Stimulated activated CD4-positive, alpha-beta T cell treated with anti-CD3 and anti-CD28 coated beads, TNF-alpha, amount 100 ng/mL, for 1 hour (primary cell): ENCODE measurements at places on chromosomes 7 and 10.

DNA sequence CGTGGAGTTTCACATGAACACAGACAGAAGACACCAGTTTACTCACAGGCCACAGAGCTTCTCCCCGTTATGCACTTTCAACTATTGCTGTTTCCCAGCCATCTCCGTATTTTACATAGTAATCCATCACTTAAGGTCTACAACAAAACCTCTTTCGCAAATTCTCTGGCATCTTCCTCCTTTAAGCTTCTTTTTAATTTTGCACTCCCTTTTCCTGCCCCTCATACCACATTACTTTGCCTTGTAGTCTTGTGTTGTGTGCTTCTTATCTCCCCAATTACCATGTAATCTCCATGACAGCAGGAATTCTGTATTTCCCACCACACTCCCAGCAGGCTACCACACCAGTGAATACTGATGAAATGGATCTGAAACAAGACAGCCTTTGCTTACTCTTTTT, 87.3 kb downstream of the ODAD2 start:
- DNase-seq: no peak

- no peak for DNase-seq
These were observed 328.0 kb upstream of the SMIM30 start for GRCh38 chr7:113446391-113446790.

- DNase-seq: no peak
These were observed 332.3 kb upstream of the PRKCQ start for GRCh38 chr10:6912424-6912823.

DNA sequence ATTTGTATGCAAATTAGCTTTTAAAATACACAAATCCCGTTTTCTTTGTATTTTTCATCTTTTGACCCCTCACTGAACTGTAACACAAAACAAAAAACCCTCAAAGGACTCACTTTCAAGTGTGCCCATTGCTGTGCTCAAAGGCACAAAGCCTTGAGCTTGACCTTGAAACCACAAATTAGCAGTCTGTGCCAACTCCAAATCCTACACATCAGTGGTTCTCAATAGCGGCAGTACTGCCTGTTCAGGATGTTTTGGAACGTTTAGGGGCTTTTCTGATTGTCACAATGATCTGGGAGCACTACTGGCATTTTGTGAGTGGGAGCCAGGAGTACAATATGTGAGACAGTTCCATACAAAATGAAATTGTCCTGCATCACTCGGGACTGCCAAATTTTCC, 55.5 kb downstream of the KDM7A start:
- DNase-seq: no peak

DNA sequence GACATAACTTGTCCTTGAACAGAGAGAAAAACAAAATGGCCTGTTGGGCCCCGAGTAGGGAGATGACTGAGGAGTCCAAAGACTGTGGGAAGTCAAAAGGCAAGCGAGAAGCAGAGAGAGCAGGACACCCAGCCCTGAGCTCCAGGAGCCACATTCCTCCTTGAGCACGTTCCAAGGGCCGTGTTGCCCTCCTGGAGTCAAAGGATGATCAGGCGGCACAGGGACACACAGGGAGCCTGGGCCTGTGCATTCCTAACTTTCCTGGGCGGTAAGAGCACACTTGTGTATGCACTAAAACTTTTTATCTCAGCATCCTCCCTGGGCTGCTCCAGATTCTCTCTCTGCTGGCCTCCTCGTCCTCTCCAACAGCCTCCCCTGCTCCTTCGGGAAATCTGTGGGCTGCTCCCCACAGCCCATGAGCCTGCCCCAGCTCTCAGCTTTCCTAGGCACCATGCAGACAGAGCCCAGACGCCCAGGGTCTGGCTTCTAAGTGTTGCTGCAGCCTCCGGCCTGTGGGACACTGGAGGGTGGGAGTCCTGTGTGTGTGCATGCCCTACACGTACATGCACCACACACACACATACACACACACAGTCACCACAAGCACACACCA, 281.8 kb downstream of the POU6F2 start:
- no peak for DNase-seq

DNA sequence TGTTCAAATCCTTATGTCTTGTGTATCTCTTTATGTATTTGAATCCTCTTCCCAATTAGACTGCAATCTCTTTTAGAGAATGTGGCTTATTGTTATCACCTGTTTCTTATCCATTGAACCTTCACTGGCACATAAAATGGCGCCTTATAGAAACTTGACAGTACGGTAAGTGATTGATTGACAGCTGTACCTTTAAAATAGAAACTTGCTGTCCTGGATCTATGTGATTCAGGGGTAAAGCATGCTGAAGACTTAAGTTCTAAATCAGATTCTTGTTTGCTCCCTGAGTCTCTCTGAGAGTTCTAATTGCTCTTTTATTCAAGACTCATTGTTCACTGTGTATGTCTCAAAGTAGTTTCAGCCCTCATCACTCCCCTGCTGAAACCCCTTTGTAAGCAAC, 91.3 kb downstream of the CACNB2 start:
- no peak for DNase-seq

- DNase-seq: no peak
These were observed 44.2 kb upstream of the SLC29A4 start for GRCh38 chr7:5238500-5238899.

GRCh38 chr7:23018750-23019149, 4.8 kb upstream of the HYCC1 start:
- no peak for DNase-seq

- DNase-seq: no peak
These were observed 16.3 kb downstream of the GCK start for GRCh38 chr7:44172803-44173424.

DNA sequence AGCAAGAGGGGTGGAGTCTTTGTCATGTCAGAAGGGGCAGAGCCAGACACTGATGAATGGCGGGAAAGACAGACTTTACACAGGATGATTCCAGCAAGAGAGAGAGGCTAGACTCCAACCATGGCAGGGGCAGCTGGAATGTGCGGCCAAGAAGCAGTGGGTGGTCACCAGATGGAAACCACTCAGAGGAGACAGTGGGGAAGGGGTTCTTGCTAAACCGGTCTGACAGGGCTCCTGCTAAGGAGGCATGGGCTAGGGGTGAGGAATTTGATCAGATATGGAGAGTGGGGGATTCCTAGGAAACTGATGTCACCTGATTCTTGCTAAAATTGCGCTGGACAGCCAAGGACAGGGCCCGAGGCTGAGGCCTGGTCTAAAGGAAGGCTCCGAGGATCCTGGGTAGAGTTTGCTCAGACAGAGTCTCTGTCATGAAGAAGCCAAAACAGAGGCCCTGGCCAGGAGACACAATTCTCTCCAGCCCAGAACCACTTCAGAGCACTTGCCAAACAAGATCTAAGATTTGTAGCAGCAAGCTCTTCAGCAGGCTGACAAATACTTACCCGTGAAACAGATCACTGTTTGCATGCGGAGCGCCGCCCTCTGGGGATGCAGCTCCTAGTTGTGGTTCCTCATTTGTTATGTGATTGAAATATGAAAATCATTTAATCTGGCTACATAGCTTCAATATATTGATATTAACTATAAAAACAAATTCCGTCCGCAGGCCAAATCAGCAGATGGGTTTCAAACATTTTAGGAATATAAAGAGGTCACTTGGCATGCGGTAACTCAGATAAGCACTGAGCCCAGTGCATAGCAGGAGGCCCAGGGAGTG, 377.0 kb downstream of the TCERG1L start:
- DNase-seq: no peak

GRCh38 chr10:102389894-102390293, 5.6 kb upstream of the NFKB2 start:
- DNase-seq: no peak

DNA sequence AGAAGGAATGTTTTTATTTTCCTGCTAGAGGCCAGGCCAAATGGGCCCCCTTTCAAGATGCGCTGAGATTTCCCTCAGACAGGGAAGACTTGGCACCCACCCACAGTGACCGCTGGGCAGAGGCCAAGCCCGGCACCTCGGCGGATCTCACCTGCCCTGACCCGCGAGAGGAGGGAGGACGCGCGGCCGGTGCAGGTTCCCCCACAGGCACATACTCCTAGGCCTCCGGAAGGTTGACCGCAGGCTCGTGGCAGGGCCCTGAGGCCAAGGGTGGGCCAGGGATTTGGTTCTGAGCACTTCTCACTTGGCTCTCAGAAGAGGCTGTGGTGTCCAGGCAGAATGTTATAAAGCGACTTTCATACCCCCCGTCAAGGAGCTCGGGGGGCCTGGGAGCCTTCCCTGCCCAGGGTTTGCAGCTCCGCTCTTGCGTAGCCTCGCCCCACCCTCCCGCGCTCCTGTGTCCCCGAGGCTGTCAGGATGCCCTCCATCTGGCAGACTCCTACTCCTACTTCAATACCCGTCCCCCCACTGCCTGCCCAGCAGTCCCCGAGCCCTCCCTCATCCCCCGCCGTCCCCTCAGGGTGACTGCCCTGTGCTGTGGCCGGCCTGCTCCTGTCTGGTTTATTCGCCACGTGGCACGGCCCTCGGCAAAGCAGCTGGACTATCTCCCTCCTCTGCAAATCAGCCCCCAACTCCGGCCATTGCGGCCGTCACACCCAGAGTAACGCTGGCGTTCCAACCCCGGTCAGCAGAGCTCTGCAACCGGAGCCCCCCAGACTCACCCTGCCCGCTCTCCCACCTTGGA, 50.6 kb upstream of the PDGFA start:
- DNase-seq: no peak

DNA sequence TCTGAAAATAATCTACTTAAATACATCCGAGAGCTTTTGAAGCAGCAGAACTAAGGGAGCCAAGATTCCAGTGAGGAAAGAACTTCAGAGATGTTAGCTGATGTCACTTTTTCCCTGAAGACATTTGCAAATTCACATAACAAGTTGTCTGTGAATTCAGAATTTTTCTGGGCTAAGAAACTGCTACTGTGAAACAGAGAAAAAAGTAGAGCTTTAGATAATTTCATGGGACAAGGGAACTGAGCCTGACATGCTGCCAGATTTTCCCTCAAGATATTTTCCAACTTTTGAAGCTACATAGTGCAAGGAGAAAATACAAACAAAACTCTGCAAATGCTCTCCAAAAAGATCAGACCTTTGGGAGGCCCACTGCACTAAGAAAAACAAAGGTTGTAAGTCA, 484.2 kb downstream of the ANKRD7 start:
- no peak for DNase-seq

GRCh38 chr10:131620314-131620713, 280.5 kb upstream of the PPP2R2D start:
- DNase-seq: no peak

- DNase-seq: no peak
These were observed 52.2 kb downstream of the IMMP2L start for GRCh38 chr7:111510062-111510461.

- no peak for DNase-seq
These were observed 290.3 kb downstream of the TNS3 start for GRCh38 chr7:47291461-47292081.

DNA sequence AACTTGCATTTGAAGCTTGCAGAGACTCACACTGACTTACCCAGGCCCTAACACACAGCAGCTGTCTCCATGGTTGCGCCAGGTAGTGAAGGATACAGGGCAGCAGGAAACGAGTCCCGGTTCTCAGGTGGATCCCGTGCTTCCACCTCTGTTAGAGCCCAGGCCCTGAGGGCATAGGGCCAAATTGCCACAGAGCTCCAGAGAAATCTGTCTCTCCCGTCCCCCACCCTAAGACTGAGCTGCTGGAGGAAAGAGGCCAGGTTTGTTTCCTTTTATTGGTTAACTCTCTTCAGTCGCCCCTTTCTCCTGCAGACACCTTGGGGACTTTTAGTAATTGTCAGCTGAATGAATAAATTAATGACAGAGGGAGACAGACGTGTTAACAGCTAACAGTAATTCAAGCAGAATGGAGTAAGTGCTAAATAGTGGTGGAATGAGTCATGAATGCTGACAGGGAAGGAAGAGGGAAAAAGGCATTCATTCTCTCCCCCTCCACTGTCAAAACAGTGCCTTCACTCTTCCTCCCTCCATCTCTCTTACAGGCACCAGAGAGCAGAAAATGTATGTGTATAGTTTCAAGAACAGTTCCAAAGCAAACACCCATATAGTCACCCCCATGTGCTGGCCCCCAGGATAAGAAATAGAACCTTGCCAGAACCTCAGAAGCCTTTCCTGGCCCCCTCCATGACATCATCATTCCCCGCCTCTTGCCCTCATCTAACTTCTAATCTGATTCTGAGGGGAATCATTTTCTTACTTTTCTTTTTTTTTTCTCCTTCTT, 16.8 kb upstream of the DLG5 start:
- DNase-seq: no peak

GRCh38 chr7:44279286-44279685, 46.1 kb downstream of the CAMK2B start:
- DNase-seq: no peak

DNA sequence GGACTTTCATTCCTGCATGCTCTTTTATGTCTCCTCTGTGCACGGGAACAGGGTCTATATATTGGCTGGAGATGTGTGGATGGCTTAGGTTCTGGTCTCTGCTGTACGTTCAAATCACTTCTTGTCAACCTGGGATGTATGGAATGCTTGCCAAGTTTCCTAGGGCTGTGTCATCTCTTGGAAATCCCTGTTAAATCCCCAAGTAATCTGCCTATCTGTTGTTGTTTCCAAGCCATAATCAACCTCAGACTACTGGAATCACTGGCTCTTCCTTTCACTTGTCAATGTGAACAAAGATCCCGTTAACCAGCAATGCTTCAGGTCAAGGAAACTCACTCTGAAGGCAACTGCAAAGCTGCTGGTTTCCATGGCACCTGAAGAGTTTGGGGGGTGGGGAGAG, 93.3 kb upstream of the FAM171A1 start:
- DNase-seq: no peak

GRCh38 chr10:26446258-26446657, 8.1 kb downstream of the APBB1IP start:
- DNase-seq: no peak

GRCh38 chr10:117094856-117095255, 43.2 kb downstream of the VAX1 start:
- no peak for DNase-seq

GRCh38 chr7:134739362-134739761, 40.1 kb upstream of the CALD1 start:
- DNase-seq: no peak

GRCh38 chr10:75722020-75722419, 290.6 kb downstream of the LRMDA start:
- DNase-seq: no peak

- no peak for DNase-seq
These were observed 250.3 kb upstream of the NFE2L3 start for GRCh38 chr7:25901658-25902057.

DNA sequence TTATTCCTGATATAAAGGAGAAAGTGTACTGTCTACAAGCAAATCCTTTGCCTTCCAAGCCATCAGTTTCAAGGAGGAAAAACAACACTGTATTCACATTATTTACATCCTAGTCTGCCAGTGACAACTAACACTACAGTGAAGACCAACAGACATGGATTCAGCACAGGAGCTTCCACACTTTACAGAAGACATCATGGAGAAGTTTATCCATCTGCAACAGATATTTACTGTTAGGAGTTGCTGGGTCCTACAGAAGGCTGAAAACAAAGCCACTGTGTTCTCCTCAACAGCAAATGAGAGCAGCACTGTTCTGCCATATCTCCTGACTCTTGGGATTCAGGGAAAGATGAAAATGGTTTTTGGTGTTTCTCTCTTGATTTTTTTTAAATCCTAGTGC, 31.9 kb downstream of the NAPEPLD start:
- no peak for DNase-seq

- DNase-seq: no peak
These were observed 11.5 kb downstream of the GTF2IRD1 start for GRCh38 chr7:74464931-74465886.

- no peak for DNase-seq
These were observed 1.3 kb upstream of the CDK14 start for GRCh38 chr7:90594751-90595317.

- no peak for DNase-seq
These were observed 10.1 kb downstream of the NUDT1 start for GRCh38 chr7:2251841-2252771.

- no peak for DNase-seq
These were observed 36.4 kb downstream of the COPG2 start for GRCh38 chr7:130632111-130632510.
